Ecto neural progenitor cell (in vitro differentiated cells): ENCODE measurements at places on chromosomes 7 and 10.

DNA sequence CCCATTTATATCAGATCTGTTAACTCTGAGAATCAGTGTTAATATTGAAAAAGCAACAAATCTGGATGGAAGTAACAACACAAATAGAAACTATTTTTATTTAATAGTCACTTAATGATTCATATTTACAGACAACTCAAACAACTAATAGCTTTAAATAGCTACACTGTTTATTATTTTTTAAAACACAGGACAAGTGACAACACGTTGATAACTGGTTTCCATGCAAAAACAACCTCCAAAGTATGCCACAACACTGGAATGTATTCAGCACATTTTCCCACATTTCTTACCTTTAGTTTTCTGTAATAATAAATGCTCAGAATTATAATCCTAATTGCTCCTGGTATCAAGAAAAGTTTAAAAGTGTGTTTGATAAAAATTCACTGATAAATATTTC, 4.0 kb downstream of the SNX13 start:
- DNase-seq, result no peak

DNA sequence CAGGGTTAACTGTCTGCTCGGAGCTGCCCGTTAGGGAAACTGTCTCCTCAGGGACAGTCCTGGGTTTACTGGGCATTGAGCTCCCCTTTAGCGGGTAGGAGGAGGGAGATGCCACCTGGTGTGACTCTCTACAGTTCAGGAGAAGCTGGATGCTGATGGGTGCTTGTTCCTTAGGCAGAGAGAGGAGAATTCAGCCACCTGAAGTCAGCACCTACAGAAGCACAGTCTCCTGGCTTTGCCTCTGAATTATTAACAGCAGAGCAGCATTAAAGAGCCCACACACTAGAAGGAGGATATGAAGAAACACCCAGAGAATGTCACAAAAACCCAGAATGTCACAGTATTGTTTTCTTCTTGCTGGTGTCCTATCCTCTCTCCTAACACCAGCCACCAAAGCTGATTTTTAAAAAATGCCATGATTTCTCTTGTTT, 696 bp downstream of the GIMAP4 start:
- no peak for DNase-seq

DNA sequence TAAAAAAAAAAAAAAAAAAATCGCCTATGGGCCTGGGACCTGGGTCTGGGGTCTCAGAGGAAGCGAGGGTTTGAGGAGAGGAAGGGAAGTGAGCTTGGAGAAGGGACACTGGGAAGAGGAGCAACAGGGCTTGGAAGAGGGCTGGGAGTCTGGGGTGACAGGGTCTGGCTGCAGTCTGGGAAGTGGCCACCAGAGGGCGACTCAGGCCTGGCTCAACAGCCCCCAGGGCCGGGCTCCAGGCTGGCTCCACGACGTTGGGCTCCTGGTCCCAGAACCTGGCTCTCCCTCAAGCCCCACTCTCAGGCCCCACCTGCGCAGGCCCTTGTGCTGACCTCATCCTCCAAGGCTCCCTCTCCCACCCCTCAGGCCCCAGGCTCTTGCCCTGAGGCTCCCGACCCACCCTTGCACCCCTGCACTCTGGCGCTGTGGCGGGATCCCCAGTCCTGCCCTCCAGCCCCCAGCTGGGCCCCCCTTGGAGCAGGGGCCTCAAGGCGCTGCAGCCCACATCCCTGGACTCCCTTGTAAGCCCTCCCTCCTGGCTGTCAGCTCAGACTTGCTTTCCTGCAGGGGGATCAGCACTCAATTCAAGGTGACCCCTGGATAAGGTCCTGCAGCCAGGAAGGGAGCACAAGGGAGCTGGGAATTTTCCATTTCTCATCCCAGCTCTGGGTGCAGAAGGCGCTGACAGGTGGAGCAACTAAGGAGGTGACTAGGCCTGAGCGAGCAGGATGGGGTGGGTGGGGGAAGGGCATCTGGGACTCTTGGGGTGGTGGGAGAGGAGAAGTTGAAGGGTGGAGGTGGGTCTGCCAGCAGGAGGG, 5.4 kb upstream of the SPACDR start:
- peak; percentile 92 for DNase-seq

DNA sequence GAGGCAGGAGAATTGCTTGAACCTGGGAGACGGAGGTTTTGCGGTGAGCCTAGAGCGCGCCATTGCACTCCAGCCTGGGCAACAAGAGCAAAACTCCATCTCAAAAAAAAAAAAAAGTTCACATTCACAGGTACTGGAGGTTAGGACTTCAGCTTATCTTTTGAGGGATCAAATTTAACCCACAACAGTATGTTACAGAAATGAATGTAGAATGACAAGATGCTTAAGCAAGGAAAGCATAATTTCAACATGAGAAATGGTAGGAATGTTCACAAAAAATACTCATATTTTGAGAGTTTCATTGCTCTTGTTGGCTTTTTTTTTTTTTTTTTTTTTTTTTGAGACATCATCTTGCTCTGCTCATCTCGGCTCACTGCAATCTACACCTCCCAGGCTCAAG, 1.9 kb upstream of the HERC4 start:
- DNase-seq, result no peak

DNA sequence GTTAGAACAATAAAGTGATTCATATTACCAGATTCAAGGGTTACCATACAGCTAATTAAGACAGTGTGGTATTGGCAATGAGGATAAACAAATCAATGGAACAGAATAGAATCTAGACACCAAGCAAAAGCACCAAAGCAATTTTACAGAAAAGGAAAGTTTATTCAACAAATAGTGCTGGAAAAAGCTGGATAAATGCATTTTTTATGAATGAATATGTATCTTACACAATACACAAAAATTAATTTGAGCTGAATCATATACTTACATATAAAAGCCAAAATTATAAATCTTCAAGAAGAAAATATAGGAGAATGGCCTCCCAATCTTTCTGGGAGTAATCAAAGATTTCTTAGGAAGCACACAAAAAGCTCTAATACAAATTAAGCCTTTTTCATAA, 220.4 kb upstream of the PTN start:
- DNase-seq, result no peak

DNA sequence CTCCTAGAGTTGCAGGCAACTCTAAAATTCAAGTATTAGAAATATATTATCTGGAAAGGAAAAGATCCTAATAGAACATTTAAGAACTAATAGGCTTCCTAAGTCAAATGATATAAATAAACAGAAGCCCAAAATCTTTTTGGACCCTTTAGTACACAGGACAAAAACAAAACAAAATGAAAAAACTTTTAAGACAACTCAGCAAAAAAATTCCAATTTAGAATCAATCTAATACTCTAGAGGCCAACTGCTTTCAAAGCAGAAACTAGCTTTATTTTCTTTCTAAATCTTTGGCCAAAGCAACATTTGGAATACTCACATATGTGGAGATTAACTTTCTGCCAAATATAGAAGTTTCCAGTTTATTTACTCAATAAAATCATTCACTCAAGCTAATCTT, 65.2 kb downstream of the CALCR start:
- DNase-seq, result no peak

GRCh38 chr7:113797420-113798010, 121.3 kb downstream of the PPP1R3A start:
- DNase-seq, result no peak

DNA sequence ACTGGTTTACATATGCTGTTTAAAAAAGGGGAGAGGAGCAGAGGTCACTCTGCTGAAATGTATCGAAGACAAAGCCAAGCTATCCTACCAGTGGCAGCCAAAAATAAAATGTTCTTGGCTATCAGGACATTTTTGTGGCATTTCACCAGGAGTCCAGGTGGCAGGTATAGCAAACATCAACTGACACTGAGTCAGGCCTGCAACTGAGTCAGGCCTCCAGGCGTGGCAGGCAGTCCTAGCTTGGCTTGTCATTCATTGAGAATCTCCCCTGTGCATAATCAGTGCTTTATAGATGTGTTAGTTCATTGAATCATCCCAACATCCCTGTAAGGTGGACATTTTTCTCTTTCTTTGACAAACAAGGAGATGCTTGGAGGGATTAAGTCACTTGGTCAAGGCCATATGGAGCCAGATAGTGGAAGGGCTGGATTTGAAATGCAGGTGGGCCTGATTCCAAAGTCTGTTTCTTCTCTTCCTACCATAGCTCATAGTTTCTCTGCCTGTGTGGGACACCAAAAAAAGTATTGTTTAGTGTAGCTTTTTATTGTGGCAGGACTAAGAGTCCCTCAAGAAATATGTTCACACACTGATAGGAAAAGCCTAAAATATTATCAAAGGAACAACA, 4.3 kb downstream of the DYNC1I1 start:
- DNase-seq, result no peak

- DNase-seq, result no peak
Measured at GRCh38 chr7:112103246-112103645, 103.0 kb downstream of the DOCK4 start.

GRCh38 chr7:91228927-91229558, 35.2 kb upstream of the FZD1 start:
- no peak for DNase-seq

- DNase-seq, result no peak
Measured at GRCh38 chr10:17865351-17865750, 56.2 kb downstream of the MRC1 start.

GRCh38 chr7:2691011-2691707, 3.2 kb downstream of the AMZ1 start:
- no peak for DNase-seq

GRCh38 chr7:111108496-111108895, 17.6 kb downstream of the LRRN3 start:
- DNase-seq, result no peak

DNA sequence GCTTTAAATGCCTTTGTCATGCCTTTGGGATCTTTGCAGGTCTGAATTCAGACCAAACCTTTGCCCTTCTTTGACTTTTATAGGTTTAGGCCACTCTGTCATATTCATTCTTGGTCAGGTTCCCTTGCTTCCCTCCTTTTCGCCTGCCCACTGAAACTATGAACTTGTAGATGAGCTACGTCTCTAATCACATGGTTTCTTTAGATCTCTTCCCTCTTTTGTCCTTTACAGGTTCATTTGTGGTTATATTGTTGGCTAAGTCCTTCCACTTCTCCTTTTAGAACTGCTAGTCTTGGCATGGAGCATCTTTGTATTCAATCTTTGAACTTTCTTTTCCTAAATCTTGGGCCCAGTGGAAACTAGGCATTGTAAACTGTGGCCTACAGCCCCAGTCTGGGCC, 104.0 kb upstream of the ZEB1 start:
- no peak for DNase-seq

DNA sequence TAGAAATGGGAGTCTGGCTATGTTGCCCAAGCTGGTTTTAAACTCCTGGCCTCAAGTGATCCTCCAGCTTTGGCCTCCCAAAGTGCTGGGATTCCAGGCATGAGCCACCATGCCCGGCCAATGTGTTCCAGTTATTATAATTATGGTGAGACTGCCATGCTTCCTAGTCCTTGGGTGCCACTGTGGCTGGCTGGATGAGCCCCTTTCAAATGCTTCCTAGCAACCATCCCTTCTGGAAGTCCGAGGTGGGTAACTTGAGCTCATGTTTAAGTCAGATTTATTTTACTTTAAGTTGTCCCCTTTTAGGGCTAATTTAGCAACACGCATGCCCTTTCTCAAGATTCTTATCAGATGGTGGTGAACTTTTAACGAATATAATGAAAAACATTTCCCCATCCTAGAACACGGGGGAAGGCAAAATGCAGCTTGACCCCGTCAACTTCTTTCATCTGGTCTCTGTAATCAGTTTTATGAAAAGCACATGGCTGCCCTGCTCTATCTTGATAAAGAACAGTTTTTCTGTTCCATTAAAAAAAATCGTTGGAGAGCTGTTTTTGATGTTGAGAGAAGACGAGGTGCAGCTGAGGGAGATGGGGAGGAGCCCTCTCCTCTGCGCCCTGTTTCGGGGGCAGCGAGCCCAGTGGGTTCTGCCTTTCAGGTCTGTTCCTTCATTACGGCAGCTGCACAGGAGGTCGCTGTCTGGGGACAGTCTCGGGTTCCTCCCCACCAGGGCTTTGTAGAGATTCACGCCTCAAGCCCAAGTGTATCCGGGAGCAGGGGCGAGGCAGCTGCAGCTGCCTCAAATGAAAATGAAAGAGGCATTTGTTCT, 61.0 kb upstream of the MKI67 start:
- DNase-seq, result no peak

DNA sequence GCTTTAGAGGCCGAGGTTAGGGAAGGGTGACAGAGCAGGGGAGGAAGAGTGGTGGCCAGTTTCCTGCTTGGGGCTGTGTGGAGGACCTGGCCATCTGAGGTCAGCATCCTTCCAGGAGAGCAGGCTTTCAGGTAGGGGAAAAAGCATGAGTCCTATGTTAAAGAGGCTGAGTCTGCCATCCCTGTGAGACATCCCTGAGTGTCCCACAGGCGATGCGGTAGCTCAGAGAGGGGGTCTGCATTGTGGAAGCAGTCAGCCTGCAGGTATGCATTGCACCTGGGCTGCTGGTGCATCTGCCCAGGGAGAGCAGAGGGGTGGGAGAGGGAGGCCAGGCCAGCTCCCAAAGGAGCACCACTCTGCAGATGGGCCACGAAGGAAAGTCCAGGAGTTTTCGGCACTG, 282.1 kb upstream of the ZNF32 start:
- DNase-seq, result no peak

- DNase-seq, result no peak
Measured at GRCh38 chr7:2159176-2159520, 73.6 kb downstream of the MAD1L1 start.

- DNase-seq, result peak; percentile 72
Measured at GRCh38 chr10:25522946-25523608, 348.3 kb downstream of the GPR158 start.

GRCh38 chr7:117155694-117156093, 167.2 kb downstream of the WNT2 start:
- DNase-seq, result no peak

DNA sequence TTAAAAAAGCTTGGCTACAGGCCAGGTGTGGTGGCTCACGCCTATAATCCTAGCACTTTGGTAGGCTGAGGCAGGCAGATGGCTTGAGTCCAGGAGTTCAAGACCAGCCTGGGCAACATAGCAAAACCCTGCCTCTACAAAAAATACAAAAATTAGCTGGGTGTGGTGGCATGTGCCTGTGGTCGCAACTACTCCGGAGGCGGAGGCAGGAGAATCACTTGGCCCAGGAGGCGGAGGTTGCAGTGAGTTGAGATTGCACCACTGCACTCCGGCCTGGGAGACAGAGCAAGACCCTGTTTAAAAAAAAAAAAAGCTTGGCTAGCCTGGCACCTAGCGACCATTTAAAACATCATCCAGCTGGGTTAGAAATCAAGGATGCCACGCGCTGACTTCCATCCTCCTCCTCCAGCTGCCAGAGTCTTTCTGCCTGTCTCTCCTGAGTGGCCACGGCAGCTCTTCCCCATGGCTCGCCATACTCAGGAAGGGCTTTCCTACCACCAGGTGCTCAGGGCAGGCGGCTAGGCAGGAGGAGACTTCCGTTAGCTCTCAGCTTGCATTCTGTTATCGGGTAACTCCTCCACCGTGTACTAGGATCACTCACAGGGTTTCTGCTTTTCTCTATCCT, 45.0 kb downstream of the DENND2A start:
- no peak for DNase-seq

GRCh38 chr7:94409200-94409948, 14.7 kb downstream of the COL1A2 start:
- no peak for DNase-seq

GRCh38 chr7:2614631-2615330, 17.0 kb upstream of the TTYH3 start:
- no peak for DNase-seq
